ENCODE measurements at places on chromosomes 7 and 10.

DNA sequence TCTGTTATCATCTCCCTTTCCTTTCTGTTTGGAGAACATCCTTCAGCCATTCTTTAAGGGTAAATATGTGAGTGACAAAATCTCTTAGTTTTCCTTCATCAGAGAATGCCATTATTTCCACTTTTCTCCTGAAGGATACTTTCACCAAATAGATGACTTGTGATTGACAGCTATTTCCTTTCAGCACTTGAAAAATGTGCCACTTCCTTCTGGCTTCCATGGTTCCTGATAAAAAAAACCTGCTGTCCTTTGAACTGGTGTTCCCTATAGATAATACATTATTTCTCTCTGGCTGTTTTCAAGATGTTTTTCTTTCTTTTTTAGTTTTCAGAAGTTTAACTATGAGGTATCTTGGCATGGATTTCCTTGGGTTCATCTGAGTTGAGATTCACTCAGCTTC is 79.7 kb downstream of the TBXAS1 start:
- DNase-seq: no peak

- no peak for DNase-seq
Measured at GRCh38 chr7:38681882-38682281, 50.7 kb upstream of the AMPH start.

DNA sequence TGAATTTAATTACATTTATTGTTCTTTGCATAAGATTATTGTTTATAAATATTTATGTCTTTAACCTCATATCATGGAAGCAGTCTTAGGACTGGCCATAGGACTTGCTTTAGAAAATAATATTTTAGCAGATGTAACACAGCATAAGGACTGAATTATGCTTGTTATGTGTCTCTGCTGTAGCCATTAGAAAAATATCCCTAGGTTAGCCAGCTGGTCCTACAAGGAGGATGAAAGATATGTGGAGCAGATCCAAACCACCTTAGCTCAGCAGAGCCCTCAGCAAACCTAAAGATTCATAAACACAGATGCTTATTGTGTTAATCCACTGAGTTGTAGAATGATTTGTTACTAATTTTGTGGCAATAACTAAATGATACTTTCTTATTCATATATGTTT is 166.0 kb upstream of the COL1A2 start:
- no peak for DNase-seq

DNA sequence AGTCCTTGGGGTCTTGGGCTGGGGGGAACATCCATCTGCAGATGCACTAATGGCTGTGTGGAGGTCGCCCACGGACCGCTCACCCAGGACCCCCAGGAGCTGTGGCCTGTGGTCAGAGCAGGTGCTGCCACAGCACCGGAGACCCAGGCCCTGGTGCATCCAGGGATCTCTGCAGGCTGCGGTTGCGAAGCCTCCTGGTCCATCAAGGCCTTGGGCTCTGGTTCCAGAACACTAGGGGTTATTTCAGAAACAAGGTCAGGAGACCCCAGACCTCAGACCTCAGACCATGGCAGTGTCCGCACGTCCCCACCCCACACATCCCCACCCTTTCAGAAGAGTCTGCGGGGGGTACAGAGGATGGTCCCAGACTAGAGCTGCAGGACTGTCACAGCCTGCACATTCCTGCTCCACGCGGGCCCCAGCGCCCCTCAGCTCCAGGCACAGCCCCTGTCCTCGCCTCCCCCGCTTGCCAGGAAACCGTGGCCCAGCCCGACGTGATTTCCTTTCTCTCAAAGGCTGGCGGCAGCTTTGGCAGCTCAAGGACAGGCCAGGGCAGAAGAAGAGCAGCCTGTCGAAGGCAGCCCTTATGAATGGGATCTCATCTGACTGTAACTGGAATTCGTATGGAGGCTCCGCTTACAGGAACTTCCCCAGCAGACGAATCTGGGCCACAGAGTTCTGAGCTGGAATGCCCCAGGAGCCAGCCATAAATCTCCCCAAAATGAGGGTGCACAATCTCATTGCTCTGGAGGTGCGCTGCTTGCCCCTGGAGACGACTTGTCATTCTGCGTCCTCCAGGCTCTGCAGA is 136.2 kb upstream of the RET start:
- no peak for DNase-seq

DNA sequence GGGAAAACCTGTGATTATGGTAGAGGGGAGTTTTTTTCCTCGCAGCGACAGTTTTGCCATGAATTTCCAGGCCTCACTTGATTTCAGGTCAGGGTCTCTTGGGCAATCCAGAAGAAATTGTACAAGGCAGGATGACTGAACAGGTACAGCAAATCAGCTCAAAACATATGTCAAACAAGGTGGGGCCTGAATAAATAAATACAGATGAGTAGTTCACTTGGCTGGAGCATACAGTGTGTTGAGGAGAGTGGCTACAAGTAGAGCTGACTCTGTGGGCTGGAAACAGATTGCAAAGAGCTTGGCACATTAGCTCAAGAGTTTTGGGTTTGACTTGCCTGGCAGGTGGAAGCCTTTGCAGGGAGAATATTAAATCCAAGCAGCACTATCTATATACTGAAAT is 15.0 kb downstream of the GIMAP8 start:
- DNase-seq: no peak

- no peak for DNase-seq
Measured at GRCh38 chr10:133458710-133459453, 5.1 kb downstream of the SCART1 start.

DNA sequence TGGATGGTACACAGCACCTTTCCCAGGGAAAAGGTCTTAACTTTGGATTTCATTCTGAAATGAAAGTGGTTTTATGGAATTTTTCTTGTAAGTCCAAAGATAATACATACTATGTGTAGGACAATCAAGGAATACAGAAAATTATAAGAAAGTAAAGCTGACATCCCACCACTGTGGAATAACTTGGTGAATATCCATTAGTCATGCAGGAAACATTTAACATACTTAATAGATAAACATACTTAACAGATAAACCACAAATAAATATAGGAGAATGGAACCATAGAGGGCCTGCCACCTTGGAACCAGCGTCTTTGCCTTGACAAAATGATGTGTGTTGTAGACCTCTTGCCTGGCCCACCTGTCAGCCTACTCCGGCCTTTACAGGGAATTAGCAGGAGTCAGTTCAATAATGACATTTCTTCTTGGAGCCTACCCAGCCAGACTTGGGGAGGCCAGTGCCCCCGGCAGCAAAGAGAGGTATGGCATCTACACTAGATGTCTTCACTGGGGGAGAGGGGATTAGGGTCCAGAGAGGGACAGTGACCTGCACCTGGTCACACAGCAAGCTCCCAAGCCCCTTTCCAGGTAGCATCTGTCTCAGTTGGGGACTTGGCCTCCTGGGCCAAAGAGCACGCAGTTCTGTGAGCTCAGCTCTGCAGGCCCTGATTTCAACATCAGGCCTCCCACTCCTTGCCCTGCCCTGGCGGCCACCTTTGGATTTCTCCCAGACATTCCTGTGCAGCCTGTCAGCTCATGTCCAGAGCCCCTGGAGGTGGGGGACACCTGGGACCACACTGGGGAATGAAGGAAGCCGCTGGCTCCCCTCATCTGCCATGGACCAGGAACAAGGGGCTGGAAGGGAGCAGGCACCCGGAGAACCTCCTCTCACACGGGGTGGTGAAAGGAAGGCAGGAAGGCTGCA is 112.6 kb upstream of the PPIF start:
- no peak for DNase-seq

DNA sequence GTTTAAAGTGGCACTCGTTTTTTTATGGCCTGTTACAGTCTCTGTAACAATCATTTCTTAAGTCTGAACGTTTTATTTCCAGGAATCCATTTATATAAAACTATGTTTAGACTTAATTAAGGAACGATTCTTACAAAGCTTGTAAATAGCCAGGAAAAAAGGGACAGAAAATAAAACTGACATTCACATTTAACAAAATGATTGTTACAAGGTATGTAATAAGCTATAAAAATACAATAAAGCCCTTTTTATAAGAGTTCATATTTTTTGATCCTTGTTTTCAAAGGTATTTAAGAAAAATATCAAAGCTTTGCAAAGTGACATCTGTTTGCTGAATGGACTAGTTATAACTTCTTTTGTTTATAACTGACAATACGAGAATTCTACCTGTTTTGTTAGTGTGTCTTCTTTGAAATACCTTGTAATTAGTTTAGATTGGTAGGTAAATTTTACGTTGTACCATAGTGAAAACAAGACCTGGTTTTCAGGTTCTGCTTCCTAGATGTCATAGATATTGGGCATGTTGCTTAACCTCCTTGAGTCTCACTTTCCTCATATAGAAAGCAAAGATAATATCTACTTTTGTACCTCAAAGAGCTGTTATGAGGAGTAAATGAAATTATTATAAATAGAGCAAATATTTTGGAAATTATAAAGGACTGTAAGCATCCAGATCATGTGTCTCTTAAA is 25.8 kb downstream of the BTRC start:
- DNase-seq: no peak

GRCh38 chr7:114761973-114762372 is 159.9 kb upstream of the MDFIC start:
- no peak for DNase-seq

DNA sequence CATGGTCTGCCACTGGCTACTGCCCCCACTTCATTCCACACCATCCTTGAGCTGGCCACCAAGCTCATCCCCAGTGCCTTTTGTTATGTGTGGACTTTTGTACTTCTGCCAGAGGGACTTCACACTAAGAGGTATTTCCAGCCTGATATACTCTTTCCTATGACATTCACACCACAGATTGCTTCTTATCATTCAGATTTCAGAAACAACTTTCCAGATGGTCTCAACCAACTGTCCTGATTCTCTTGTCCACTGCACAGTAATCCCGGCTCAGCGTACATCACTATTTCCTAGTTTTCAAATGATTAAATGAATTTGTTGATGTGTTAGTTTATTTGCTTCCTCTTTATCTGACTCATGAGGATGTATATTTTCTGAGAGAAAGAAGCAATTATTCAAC is 7.1 kb downstream of the CDC14C start:
- no peak for DNase-seq

DNA sequence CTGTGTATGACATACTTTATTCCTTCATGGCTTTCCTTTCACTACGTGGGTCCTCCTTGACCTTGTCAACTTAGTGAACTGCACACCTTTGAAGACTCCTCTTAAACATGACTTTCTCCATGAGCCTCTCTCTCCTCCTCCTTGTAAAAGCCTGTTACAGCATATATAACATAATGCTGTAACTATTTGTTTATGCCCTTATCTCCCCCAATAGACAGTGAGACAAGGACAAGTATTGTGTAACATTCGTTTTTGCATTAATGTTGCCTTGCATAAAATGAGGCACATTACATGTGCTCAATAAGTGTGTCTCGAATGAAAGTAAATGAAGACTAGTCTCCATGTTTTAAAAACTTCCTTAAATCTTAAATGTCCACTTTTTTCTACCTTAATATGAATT is 4.3 kb upstream of the LAMB1 start:
- no peak for DNase-seq
